ENCODE measurements at places on chromosomes 1 and 21. TPM values are rescaled to one million over a fixed set of nuclear protein-coding genes. Genes with fewer than 3 reads are reported as not detected.

The GIPC2 gene
- 15.7 TPM for total RNA-seq

- H3K4me3 ChIP-seq: no peak overlapping the region
- H3K27me3 ChIP-seq: no peaks in the 10 kb centered on the region
- no peak overlapping the region for H3K27ac ChIP-seq
- no peak for DNase-seq
- H3K36me3 ChIP-seq: no peaks in the 10 kb centered on the region
These were observed 617.1 kb upstream of the PTBP2 start for GRCh38 chr1:96104506-96104905.

GRCh38 chr1:31012210-31012924 is 53.1 kb downstream of the PUM1 start:
- no peak overlapping the region for H3K27ac ChIP-seq
- no peak for DNase-seq
- no peak overlapping the region for H3K4me3 ChIP-seq
- H3K4me1 ChIP-seq: peaks cover 48% of the 10 kb centered on the region

- H3K36me3 ChIP-seq: no peaks in the 10 kb centered on the region
- no peak for DNase-seq
These were observed 36.7 kb upstream of the RAP1A start for GRCh38 chr1:111582644-111583618.

The VASH2 gene
- not detected for total RNA-seq

DNA sequence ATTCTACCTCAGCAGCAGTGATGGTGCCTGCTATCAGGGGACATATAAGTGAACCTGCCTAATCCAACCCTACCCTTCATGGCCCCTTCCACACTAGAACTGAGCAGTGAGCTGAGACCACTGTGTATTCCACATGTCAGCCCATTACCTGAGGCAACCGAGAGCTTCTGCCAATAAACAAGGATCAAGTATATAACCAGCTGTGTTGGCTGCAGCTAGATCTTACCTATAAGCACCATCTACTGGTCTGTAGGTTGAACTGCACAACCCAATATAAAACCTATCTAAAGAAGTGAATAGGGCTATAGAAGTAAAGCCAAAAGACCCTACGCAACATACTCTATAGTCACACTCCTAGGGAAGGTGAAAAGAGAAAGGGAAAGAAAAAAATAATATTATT is 376.9 kb downstream of the HHIPL2 start:
- H3K4me1 ChIP-seq: no peaks in the 10 kb centered on the region
- no peak for DNase-seq
- H3K4me3 ChIP-seq: no peak overlapping the region
- H3K27ac ChIP-seq: no peak overlapping the region
- H3K36me3 ChIP-seq: no peaks in the 10 kb centered on the region
- no peaks in the 10 kb centered on the region for H3K27me3 ChIP-seq

DNA sequence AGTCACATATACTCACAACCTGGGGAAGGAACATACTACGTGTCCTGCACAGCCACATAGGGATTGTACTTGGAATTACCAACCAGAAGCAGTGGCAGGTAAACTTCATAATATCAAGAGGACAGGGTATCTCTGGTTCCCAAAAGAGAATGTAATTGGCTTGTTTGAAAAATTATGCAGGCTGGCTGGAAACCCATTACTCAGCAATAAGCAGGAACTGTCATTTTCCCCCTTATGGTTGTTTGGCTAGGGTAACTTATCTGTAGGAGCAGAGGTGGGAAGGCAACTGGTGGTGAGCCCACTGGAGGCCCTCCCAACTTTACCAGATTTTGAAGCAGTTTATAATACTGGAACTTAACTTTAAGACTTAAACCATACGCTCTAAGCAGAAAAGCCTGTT is 924.1 kb downstream of the LRRIQ3 start:
- no peak overlapping the region for H3K4me3 ChIP-seq
- no peak for DNase-seq
- no peaks in the 10 kb centered on the region for H3K4me1 ChIP-seq
- H3K36me3 ChIP-seq: no peaks in the 10 kb centered on the region
- H3K27me3 ChIP-seq: no peaks in the 10 kb centered on the region
- H3K27ac ChIP-seq: no peak overlapping the region

The DDR2 gene
- 54.1 TPM for total RNA-seq

GRCh38 chr1:220504329-220504728 is 23.6 kb upstream of the MARK1 start:
- no peaks in the 10 kb centered on the region for H3K4me1 ChIP-seq
- no peak overlapping the region for H3K27ac ChIP-seq
- H3K4me3 ChIP-seq: no peak overlapping the region
- no peaks in the 10 kb centered on the region for H3K27me3 ChIP-seq
- H3K36me3 ChIP-seq: no peaks in the 10 kb centered on the region

DNA sequence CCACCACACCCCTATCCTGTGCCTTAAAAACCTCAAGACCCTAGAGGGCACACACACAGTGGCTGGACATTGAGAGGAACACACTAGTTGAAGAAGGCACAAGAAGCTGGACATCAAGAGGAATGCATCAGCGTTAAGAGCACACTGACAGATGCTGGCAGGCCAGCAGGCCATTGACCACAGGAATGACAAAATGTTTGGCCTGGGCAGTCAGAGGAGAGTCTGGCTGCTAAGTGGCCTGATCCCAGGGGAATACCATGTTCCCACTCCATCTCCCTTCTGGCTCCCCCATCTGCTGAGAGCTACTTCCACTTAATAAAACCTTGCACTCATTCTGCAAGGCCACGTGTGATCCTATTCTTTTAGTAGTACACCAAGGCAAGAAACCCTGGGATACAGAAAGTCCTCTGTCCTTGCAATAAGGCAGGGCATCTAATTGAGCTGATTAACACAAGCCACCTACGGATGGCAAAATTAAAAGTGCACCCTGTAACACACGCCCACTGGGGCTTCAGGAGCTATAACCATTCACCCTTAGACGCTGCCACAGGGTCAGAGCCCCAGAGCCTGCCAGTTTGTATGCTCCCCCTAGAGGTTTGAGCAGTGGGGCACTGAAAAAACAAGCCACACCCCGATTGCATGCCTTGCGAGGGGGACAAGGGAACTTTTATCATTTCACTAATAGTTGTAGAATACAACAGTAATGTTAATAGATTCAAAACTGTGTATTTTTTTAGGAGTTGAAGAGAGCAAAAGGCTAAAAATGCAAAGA is 1216.1 kb upstream of the NCAM2 start:
- no peak overlapping the region for H3K4me3 ChIP-seq
- DNase-seq: no peak
- no peaks in the 10 kb centered on the region for H3K27me3 ChIP-seq
- H3K27ac ChIP-seq: no peak overlapping the region
- H3K4me1 ChIP-seq: no peaks in the 10 kb centered on the region

The RHCE gene
- total RNA-seq: not detected

The CCDC18 gene
- total RNA-seq: 4.0 TPM

- H3K36me3 ChIP-seq: no peaks in the 10 kb centered on the region
- peak; percentile 81 for DNase-seq
- peaks cover 51% of the 10 kb centered on the region for H3K4me1 ChIP-seq
- H3K4me3 ChIP-seq: peak overlapping the region; percentile 99
- no peaks in the 10 kb centered on the region for H3K27me3 ChIP-seq
These were observed 1.4 kb upstream of the SSBP3 start for GRCh38 chr1:54407404-54408146.

GRCh38 chr1:19942088-19942487 is 18.7 kb upstream of the PLA2G2E start:
- H3K27ac ChIP-seq: no peak overlapping the region
- H3K27me3 ChIP-seq: peaks cover 4% of the 10 kb centered on the region
- no peak for DNase-seq
- H3K36me3 ChIP-seq: no peaks in the 10 kb centered on the region
- no peaks in the 10 kb centered on the region for H3K4me1 ChIP-seq

The DEPDC1 gene
- total RNA-seq: not detected

DNA sequence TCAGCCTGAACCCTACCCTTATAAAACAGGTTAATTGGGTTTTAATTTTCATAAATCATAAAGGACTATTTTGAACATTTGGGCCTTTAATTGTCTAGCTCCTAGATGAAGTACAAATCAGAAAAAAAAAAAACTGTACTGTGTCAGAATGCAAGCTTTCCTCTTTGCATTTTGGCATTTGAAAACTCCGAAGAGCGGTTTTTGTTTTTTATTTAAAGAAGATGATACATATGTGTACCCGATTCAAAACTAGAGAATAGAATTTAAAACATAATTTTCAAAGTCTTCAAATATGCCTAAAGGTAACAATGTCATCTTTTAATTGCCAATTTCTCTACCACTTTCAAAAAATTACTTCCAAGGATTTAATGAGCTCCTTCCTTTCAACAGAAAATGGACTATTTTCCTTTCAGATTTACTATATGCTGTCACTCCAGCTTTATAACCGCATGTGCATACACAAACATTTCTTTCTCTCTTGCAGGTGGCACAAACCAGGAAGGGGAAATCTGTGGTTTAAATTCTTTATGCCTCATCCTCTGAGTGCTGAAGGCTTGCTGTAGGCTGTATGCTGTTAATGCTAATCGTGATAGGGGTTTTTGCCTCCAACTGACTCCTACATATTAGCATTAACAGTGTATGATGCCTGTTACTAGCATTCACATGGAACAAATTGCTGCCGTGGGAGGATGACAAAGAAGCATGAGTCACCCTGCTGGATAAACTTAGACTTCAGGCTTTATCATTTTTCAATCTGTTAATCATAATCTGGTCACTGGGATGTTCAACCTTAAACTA is 33.7 kb downstream of the MRPL39 start:
- no peak for DNase-seq
- no peak overlapping the region for H3K4me3 ChIP-seq
- H3K4me1 ChIP-seq: peaks cover 12% of the 10 kb centered on the region
- no peaks in the 10 kb centered on the region for H3K36me3 ChIP-seq
- H3K27me3 ChIP-seq: no peaks in the 10 kb centered on the region

- H3K4me1 ChIP-seq: peaks cover 10% of the 10 kb centered on the region
- peaks cover 54% of the 10 kb centered on the region for H3K36me3 ChIP-seq
- no peak for DNase-seq
- no peak overlapping the region for H3K27ac ChIP-seq
- H3K4me3 ChIP-seq: no peak overlapping the region
These were observed 39.3 kb upstream of the EXOSC10 start for GRCh38 chr1:11138952-11139351.

The OR2T33 gene
- total RNA-seq: not detected

GRCh38 chr1:25765923-25766589 is 33.9 kb upstream of the SELENON start:
- no peak for DNase-seq
- peaks cover 3% of the 10 kb centered on the region for H3K4me1 ChIP-seq
- no peaks in the 10 kb centered on the region for H3K36me3 ChIP-seq
- no peak overlapping the region for H3K27ac ChIP-seq

DNA sequence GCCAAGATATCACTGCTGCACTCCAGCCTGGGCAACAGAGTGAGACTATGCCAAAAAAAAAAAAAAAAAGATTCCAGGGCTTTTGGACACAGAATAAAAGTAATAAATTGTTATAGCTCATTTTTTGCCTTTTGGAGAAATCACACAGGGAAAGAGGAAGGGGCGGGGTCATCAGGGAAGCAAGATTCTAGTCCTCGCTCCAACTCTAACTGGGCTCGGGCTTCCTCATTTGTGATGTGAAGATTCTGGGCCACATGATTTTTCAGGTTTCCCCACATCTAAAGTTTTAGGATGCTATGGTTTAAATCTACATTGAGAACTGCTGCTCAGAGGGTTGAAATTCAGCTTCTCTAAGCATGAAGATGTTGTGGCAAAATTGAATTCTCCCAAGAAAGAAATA is 179.3 kb upstream of the PLXNA2 start:
- H3K27ac ChIP-seq: no peak overlapping the region
- no peaks in the 10 kb centered on the region for H3K27me3 ChIP-seq
- DNase-seq: no peak
- H3K36me3 ChIP-seq: no peaks in the 10 kb centered on the region

- no peaks in the 10 kb centered on the region for H3K36me3 ChIP-seq
- no peak overlapping the region for H3K27ac ChIP-seq
- H3K27me3 ChIP-seq: no peaks in the 10 kb centered on the region
- no peaks in the 10 kb centered on the region for H3K4me1 ChIP-seq
These were observed 70.7 kb upstream of the ESRRG start for GRCh38 chr1:216793973-216794372.

- peak overlapping the region; percentile 20 for H3K4me3 ChIP-seq
- no peaks in the 10 kb centered on the region for H3K36me3 ChIP-seq
- no peak for DNase-seq
- peaks cover 32% of the 10 kb centered on the region for H3K27me3 ChIP-seq
- no peak overlapping the region for H3K27ac ChIP-seq
These were observed 51.8 kb downstream of the VWA5B1 start for GRCh38 chr1:20342294-20343148.

The SLC45A3 gene
- total RNA-seq: 13.8 TPM

The GREM2 gene
- 2.8 TPM for total RNA-seq

The AGMAT gene
- 6.7 TPM for total RNA-seq

DNA sequence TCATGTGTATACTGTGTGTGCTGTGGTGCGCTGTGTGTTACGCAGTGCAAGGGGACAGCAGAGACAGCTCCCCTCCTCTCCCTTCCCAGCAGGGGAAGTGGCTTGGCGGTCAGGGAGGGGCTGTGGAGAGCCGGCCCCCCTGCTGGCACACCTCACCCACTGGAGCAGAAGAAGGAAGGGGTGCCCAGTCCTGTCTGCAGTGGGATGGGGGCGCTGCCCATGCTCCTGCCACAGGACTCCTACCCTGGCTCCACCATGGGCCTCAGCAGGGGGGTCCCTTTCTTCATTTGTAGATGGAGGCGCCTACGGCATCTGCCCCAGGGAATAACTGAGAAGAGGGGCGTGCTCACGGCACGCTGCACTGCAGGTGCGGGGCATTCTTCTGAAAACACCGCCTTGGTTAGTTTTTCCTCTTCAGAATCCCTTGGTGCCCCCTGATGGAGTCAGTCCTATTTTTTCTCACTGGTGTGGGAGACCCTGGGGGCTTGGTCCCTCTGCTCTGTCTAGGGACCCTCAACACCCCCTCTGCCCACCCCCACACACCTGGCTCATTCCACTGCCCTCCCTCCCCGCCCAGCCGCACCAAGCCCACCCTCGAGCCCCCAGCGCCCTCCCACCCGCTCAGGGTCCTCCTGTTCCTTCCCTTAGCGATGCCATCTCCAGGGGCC is 13.8 kb upstream of the LDLRAP1 start:
- H3K27me3 ChIP-seq: no peaks in the 10 kb centered on the region
- H3K4me3 ChIP-seq: no peak overlapping the region
- no peak overlapping the region for H3K27ac ChIP-seq

The PRAMEF12 gene
- total RNA-seq: not detected

DNA sequence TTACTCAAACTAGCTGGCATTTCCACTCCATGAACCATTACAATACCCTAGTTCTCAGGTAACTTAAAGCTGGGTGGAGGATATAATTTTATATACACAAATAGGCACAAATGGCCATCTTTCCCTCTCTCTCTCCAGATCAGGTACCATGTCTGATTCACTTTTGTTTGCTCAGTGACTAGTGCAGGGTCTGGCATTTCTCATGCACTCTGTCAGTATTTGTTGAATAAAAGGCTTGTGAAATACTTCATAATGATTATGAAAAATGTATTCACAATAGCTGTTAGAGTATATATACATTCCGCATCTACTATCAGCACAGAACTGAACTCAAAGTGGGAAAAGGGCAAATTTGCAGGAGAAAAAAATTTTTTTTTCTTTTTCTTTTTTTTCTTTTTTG is 510.2 kb upstream of the USP24 start:
- H3K27me3 ChIP-seq: no peaks in the 10 kb centered on the region
- H3K36me3 ChIP-seq: no peaks in the 10 kb centered on the region
- no peak overlapping the region for H3K27ac ChIP-seq
